ENCODE measurements at places on chromosomes 2 and 18. TPM values are rescaled to one million over a fixed set of nuclear protein-coding genes. Genes with fewer than 3 reads are reported as not detected.

C2orf80 gene
- not detected for total RNA-seq

MYO7B gene
- not detected for total RNA-seq

SUCLG1 gene
- 53.6 TPM for total RNA-seq

GRP gene
- total RNA-seq = not detected

- no peak for DNase-seq
Observed at GRCh38 chr2:160006475-160006874, 55.9 kb downstream of the PLA2R1 start.

GRCh38 chr2:51619961-51620360 lies 588.0 kb upstream of the NRXN1 start:
- no peak for DNase-seq

GRCh38 chr2:44542520-44542919 lies 180.8 kb downstream of the CAMKMT start:
- DNase-seq = no peak

GRCh38 chr2:145421841-145422240 lies 901.9 kb upstream of the ZEB2 start:
- DNase-seq = peak; percentile 32

GRCh38 chr18:36539674-36540231 lies 242.2 kb downstream of the FHOD3 start:
- no peak for DNase-seq

- DNase-seq = peak; percentile 43
Observed at GRCh38 chr2:18966131-18966530, 376.8 kb upstream of the NT5C1B start.

DNA sequence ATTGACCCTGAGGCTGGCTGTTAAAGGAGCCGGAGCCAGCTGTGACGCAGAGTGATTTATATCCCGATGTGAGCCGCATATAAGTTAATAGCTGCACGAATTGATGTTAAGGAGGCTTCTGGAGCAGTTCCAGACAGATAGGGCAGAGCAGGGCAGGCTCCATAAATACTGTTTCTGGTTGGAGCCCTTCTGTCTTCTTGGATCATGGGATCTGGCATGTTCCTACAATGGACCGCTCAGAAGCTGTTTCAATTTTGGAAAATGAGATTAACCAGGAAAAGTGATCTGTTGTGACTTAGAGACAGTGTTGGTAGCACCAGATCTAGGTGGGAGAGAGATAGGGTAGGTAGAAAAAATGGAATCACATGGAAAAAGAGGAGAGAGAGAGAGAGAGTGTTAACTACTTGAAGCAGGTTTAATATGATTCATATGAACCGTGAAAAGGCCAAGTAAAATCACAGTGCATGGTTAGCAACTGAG lies 4.8 kb upstream of the IGFBP5 start:
- DNase-seq = no peak

Data from myocyte (in vitro differentiated cells).